ENCODE measurements at places on chromosomes 2 and 18. TPM values are rescaled to one million over a fixed set of nuclear protein-coding genes. Genes with fewer than 3 reads are reported as not detected.
A peak's percentile ranks its signal among the peaks of the same experiment; 100 is the strongest.

GRCh38 chr2:196287523-196287922 is 116.1 kb upstream of the STK17B start:
- no peak for DNase-seq

- DNase-seq: no peak
These were observed 60.4 kb upstream of the NABP1 start for GRCh38 chr2:191617575-191617974.

GRCh38 chr2:148052687-148053086 is 31.8 kb downstream of the MBD5 start:
- DNase-seq: no peak

- no peak for DNase-seq
These were observed 13.4 kb upstream of the DOCK10 start for GRCh38 chr2:225055714-225056113.

- no peak for DNase-seq
These were observed 71.6 kb downstream of the UBE2E3 start for GRCh38 chr2:181051861-181052522.

TMEM247 gene
- polyA plus RNA-seq: not detected

ZNF396 gene
- polyA plus RNA-seq: 1.3 TPM

GRCh38 chr2:241031436-241032165 is 33.2 kb downstream of the SNED1 start:
- no peak for DNase-seq

GRCh38 chr2:164430166-164430783 is 191.0 kb downstream of the GRB14 start:
- peak; percentile 88 for DNase-seq

CEP192 gene
- 9.3 TPM for polyA plus RNA-seq

DNA sequence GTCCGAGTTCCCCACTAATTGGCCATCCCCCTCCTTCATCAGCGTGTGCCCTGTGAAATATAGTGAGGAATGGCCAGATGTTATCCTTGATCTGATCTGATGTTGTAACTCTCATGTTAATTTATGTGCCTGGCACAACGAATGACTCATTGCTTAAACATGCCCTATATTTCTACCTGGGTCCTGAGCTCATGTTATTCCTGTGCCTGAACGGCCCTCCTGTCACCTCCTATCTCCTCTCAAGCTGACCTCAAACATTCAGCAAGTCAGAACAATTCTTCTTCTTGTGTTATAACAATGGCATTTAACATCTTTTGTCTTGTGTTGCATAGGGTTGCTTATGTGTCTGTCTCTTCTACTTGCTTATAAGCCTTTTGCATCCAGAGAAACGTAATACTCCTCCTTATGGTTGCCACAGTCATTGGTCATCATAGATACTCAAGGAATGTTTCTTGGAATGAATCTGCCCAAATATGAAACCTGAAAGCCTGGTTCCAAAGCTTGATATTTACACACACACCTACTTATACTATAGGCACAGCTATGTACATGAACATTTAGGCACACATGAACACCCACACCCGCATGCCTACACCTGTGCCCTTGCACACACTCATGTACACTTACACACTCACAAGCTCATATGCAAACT is 80.2 kb upstream of the PHLPP1 start:
- no peak for DNase-seq

GRCh38 chr2:24861500-24861899 is 58.5 kb downstream of the ADCY3 start:
- no peak for DNase-seq

HTR2B gene
- polyA plus RNA-seq: not detected

- DNase-seq: no peak
These were observed 35.1 kb downstream of the VPS54 start for GRCh38 chr2:63983986-63984605.

CDH19 gene
- polyA plus RNA-seq: 0.68 TPM

CELF4 gene
- 74.4 TPM for polyA plus RNA-seq

- peak; percentile 87 for DNase-seq
These were observed 111.4 kb downstream of the THADA start for GRCh38 chr2:43484323-43484930.

SFT2D3 gene
- 5.2 TPM for polyA plus RNA-seq

GRCh38 chr2:65313126-65313953 is 85.7 kb downstream of the ACTR2 start:
- DNase-seq: no peak

ITGA4 gene
- 1.3 TPM for polyA plus RNA-seq

DNA sequence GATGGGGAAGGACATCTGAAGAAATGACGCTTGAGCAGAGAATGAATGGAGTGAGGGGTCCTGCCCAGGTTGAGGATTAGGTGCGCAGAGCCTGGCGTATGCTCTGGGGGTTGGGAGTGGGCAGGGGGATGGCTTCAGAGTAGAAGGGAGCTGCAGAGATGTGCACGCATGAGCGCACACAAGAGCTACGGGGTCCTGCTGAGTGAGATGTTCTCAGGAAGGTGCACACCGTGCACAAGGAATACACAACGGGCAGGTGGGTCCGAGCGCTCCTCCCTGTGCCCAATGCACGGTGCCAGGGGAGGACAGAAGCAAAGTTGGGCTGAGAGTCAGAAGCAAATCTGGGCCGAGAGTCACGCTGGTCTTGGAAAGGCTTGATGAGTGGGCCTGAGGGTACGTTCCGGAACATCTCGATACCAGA is 25.5 kb downstream of the TWIST2 start:
- no peak for DNase-seq

SLC5A7 gene
- not detected for polyA plus RNA-seq

EFR3B gene
- 23.8 TPM for polyA plus RNA-seq
